CD8-positive, alpha-beta T cell (primary cell): ENCODE measurements at places on chromosomes 13 and 19.
A peak's percentile ranks its signal among the peaks of the same experiment; 100 is the strongest.

- DNase-seq, result no peak
Measured at GRCh38 chr13:100525453-100526317, 62.9 kb downstream of the GGACT start.

DNA sequence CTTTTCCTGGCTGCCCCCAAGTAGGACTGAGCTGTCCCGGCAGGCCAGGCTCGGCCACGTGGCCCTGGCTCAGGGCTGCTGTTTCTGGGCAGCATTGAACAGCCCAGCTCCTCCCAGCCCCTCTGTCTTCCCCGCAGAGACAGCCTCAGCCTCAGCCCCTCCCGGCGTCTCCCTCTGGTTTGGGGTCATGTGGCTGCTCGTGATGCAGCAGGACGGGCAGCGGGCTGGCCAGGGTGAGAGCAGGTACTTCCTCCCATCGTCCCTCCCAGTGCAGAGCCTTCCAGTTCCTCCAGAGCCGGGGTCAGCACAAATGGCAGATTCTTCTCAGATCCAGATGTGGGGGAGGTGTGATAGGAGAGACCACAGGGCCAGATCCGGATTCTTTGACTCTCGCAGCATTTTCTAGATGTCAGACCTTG is 114.6 kb downstream of the KDM4B start:
- DNase-seq, result no peak

DNA sequence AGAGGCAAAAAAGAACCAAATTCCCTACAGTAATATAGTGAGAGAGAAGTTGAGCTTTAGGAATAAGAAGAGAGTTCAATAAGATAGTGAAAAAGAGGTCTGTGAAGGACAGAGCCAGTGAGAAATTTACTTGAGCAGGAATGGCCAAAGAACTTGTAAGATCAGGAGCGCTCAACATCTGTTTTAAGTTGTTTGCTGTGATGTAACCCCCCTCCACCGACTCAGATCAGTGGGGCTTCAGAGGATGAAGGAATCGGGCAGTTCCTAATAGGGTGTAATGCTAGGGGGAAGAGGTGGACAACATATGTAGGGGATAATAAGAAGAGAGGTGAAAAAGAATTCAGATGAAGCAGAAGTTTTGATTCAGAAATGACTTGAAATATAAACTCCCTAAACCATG is 85.3 kb upstream of the FNDC3A start:
- DNase-seq, result no peak

DNA sequence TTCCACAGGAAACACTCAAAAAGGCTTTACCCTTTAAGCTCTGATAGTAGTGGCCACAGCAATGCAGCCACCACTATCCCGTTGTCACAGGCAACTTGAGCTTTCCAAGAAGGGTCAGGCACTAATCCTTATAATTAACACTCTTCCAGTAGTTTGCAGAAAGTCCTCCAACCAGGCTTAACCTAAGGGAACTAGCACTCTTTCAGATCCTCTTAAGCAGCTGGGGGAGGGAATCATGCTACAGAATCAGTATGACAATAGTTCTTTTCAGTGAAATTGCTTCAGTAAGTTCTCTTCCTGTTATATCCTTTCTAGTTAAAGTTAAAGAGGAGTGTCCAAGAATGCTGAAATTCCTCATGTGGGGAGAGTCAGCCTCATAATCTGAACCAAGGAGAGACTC is 82.2 kb downstream of the TNFSF11 start:
- DNase-seq, result no peak

- DNase-seq, result no peak
Measured at GRCh38 chr13:96011291-96011872, 41.8 kb downstream of the UGGT2 start.

GRCh38 chr19:7899751-7900378 is 3.8 kb upstream of the MAP2K7 start:
- DNase-seq, result no peak

GRCh38 chr13:67107979-67108378 is 122.2 kb downstream of the PCDH9 start:
- no peak for DNase-seq

DNA sequence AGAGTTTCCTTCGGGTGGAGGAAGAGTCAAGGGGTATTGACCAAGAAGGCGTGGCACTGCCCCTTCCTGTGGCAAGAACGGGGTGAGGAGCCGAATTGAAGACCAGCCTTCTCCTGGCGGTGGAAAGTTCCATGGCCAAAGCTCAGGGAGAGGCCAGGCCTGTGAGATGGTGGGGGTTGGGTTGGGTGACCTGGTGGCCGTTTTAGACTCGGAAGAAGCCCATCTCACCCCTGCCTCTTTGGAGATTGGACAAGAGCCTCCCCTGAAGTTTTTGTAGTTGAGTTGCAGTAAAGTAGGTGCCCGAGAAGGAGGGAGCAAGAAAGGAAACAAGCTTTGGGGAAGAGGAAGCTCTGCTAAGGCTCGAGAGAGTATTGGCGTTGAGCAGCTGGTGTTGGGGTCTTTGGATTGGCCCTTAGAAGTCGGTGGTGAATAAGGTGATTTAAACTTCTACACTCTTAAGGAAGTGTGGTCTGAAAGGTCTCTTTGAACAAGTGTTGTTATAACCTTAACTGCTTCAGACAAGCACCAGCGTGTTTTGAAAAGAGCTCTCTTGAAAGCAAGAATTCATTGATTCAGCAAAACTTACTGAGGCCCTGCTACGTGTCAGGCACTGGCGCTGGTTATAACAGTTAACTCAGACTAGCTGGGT is 964 bp downstream of the SPINT2 start:
- DNase-seq, result peak; percentile 68

DNA sequence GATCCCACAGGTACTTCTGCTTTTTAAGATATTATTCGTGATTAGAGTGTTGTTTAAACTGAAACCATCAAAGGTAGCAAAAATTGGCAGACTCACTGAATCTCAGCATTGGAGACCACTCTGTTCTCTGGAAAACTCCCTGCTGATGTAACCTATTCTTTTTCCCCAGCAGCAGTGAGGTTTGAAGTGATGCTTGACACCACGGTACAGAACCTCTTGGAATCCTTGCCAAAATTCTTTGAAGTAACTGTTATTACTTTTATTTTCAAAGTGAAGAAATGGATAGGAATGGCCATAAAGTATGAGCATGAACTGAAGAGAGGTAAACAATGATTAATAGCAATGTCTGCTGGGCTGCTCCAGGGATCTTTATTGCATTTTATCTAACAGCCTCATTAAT is 66.4 kb upstream of the KL start:
- DNase-seq, result no peak

- peak; percentile 62 for DNase-seq
Measured at GRCh38 chr19:46990991-46991676, 28.5 kb upstream of the NPAS1 start.

DNA sequence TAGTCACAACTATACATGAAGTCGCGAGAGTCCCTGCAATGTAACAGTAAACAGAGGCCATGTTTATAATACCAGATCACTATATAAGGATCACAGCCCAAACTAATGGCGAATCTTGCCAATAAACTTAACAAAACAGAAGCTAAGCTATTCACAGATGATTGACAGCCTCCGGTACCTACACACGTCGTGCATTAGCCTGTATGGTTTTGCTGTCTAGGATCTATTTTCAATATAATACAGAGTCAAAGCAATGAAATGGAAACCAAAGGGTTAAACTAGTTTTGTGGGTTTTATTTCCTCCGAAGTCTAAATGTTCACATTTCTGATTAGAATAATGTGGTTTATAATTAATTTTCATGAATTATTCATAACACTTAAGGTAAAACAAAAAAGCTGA is 10.1 kb downstream of the ANKRD10 start:
- DNase-seq, result no peak

DNA sequence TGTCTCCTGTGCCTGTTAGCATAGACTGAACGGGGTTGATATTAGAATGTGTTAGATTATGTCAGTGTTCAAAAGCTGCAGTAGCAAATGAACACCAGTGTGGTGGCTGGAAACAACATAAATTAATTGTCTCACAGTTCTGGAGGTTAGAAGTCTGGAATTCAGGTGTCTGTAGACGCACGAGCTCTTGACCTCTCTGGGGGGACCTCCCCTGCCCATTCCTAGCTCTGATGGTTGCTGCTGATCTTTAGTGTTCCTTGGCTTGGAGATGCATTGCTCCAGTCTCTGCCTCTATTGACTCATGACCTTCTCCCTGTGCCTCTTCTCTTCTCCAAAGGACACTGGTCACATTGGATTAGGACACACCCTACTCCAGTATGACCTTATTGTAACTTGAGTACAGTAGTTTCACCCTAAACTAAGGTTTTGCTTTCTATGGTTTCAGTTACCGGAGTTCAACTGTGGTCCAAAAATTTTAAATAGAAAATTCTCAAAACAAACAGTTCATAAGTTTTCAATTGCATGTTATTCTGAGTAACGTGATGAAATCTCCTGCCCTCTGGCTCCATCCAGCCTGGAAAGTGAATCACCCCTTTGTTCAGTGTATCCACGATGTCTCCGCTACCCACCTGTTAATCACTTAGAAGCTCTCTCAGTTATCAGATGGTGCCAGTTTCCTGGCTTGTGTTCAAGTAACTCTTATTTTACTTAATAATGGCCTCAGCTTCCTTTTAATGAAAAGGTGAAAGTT is 273.2 kb downstream of the MYO16 start:
- no peak for DNase-seq

DNA sequence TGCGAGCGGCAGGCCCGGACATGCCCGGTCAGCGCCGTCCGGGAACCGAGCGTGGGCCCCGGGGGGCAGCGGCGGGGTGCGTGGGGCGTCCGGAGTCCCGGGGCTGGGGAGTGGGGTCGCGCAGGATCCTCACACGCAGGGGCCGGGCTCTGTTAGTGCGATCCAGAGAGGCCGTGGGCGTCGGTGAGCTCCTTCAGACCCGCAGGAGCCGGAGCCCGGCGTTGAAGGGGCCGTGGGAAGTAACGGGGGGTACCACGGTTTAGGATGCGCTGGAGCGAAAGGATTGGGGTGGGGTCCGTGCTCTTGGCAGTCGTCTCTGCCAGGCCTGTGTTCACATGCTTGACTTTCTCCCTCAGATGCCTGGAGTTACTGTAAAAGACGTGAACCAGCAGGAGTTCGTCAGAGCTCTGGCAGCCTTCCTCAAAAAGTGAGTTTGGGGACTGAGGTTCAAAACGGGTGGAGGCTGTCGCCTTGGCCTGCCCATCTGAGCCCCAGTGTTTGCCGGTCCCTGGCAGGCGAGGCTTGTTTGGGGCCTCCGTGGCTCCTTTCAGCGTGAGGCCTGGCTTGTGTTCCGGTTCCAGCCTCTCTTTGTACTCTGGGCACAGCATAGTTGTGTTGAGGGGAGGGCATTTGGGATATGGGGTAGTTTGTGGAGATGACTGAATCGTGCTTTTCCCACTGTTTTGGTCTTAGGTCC is 512 bp downstream of the RPS19 start:
- DNase-seq, result peak; percentile 40

- no peak for DNase-seq
Measured at GRCh38 chr19:33052352-33052972, 12.2 kb downstream of the RHPN2 start.

- DNase-seq, result peak; percentile 65
Measured at GRCh38 chr13:27619728-27620376, 477 bp downstream of the LNX2 start.

DNA sequence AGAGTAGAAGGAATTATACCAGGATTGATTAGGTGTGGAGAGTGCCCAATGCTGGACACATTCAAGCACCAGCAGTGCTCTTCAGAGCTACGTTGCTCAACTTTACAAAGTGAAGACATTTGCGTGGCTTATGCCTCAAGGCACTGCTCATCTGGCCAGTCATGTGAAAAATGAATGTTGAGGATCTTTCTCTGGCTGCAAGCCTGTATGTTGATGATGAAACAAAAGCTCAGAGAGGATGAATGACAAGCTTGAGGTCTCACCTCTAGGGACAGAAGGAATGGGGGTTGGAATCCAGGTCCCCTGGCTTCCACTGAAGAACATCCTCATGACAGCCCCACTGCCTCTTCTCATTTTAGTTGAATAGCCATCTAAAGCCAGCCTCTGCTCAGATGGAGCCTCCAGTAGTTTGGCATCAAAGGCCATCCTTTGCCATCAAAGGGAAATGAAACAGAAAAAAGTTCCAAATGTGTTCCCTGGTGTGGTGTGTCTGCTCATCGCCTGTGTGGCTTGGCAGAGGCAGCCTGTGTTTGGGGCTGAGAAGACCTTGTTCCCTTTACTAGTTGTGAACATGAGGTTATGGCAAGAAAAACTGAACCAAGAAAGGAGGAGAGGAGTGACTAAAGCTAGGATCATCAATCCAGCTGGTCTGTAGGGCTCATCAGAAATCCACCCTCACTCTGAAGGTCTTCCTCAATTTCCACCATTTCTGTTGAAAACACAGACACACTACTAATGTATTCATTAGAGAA is 114.0 kb upstream of the KL start:
- no peak for DNase-seq

GRCh38 chr13:20136781-20137703 is 23.8 kb downstream of the GJA3 start:
- DNase-seq, result peak; percentile 44

DNA sequence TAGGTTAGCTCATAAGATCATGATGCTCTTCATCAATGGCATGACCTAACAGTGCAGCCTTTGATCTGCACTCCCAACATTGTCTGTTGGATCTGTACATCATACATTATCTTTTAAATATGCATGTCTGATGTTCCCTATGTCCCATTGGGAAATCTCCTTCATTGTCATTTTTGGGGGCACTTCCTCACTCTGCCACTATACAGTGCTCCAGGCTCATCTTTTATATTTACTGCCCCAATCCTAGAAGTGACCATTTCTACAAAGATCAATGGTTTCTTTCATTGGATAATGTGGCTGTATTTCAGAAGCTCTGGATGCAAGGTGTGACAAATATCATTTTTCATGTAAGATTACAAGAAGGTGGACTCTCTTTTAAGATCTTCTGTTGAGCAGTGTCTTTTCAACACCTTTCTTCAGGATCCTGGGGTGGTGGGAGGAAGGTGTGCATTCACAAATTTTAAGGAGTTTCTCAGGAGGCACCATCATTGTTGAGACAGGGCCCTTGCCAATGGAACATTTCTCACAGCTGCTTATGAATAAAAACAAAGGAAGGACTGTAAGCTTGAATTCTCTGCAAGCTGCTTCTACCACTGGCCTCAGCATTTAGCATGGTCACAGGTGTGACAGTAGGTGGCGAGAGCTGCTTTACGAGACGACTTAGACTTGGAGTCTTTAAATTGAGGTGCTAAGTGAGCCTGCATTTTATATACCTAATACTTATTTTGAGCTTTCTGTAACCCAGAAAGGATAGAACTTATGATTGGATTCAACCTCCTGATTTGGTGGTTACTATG is 403.0 kb downstream of the LMO7 start:
- no peak for DNase-seq

GRCh38 chr19:35135389-35135909 is 590 bp upstream of the LGI4 start:
- peak; percentile 73 for DNase-seq

GRCh38 chr19:46963093-46963734 is 56.4 kb upstream of the NPAS1 start:
- DNase-seq, result no peak

DNA sequence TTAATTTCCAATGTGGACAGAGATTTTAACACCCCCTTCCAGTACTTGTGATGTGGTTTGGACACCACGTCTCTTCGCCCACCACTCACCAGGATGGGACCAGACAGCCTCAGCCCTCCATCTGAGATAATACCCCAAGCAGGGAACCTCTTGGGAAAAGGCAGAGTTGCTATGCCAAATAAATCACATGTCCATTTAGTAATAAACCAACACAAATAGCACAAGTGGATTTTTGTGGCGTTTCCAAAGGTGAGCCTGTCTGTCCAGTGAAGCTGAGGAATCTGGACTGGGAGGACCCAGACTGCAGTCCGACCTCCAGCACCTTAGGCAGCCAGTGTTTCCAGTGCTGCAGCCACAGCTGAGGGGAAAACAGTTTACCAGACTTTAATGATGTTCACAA is 34.1 kb upstream of the GAS6 start:
- DNase-seq, result no peak
